Activated CD4-positive, CD25-positive, alpha-beta regulatory T cell treated with anti-CD3 and anti-CD28 coated beads, Interleukin-2, amount 50 U/mL, for 72 hours (primary cell): ENCODE measurements at places on chromosomes 3 and 15.

DNA sequence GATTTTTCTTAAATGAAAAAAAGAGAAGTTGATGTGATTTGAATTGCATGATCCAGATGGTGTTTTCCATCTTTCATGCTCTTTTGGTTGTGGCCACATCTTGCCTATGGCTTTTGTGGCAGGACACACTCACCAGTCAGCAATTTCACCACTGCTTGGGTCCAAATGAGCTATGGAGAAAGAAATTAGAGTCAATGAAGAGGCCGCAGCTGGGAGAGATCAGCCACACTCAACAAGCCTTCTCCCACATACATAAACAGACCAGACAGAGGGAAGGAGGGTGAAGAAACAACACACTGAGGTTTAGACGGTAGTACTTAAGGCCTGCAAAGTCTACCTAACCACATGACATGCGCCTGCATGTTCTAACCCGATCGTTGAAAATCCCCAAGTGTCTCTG, 110.7 kb upstream of the CDIN1 start:
- no peak for DNase-seq

DNA sequence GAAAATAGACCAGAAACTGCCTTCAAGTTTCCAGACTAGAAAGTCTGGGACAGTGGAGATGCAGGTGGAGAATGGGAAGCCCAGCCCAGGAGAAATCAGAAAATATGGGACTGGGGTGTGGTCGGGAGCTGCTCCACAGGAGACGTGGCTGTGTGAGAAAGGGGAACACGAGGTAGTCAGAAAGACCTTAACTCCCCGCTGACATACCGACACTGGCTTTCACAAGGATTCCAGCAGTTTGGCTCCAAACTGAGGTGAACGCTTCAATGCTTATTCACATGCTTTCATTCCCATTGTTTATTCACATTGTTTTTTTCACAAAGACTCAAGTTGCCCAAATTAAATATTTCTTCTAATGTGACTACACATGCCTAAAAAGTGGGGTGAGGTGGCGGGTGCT, 111.5 kb upstream of the SLCO3A1 start:
- no peak for DNase-seq

GRCh38 chr3:136789976-136790375, 28.9 kb upstream of the SLC35G2 start:
- no peak for DNase-seq

GRCh38 chr15:59583088-59583487, 28.5 kb upstream of the GCNT3 start:
- no peak for DNase-seq

- DNase-seq: no peak
Observed at GRCh38 chr3:133295199-133295901, 104.5 kb upstream of the BFSP2 start.

DNA sequence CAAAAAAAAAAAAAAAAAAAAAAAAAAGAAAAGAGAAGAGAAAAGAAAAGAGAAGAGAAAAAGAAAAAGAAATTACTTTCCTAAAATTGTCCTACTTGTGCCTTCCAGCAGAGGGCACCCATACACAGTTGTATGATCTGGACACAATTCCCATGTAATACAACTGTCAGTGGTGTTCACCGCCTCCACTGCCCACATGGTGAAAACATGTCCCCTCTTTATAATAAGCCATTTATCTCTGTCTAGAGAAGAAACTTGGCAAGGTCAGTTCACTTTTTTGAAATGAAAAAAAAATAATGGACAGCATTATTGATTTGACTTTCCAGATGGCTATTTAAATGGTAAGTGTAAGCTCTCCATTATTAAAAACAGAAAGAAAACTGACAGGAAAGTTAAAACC, 459.4 kb downstream of the GBE1 start:
- DNase-seq: no peak

DNA sequence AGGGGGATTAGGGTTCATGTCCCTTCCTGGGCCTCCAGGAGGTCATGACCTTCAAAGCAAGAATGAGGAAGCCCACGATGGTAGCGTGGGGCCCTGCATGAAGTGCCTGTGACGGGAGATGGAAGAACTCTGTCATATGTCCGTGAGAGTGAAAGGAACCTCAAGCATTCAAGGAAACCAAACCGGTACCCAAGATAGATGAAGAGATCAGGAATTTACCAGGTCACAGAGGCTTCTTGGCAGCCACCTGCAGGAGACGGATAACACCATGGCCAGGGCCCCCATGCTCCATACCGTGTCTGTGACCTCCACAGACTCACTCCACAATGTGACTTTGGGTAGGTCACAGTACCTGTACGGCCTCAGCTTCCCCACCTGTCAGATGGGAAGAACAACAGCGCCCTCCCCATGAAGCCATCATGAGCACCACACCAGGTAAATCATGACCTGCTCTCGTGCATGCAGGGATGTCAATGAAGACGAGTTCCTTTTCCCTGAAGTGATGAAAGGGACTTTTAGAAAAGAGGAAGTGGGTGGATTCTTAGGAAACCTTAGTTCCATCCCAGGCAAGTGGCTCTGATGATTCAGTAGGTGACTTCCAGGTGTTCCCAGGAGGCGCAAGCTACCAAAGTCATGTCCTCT, 23.3 kb upstream of the CYP11A1 start:
- no peak for DNase-seq

DNA sequence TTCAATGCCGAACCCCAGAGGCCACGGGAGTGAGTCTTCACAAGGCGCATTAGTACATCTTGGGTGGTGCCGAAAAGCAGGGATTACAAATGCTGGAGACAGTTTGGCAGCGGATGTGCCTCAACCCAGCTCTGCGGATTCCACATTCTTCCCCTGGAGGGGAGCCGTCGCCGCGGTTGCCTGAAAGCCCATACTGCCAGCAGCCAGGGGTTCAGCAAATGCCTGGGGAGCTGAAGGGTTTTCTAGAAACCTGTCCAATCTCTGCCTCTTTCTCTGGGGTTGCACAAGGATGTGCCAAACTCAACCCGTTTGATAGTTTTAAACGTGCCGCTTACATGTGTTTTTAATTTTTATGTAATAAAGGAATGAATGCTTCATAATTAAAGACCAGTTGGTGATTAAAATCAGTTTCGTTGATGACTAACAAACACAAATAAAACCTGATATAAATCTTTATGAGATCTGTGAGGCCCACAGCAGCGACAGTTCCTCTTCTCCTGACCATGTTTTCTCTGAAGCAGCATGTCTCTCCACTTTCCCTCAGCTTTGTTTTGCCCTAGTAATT, 74.6 kb upstream of the LEKR1 start:
- DNase-seq: no peak

DNA sequence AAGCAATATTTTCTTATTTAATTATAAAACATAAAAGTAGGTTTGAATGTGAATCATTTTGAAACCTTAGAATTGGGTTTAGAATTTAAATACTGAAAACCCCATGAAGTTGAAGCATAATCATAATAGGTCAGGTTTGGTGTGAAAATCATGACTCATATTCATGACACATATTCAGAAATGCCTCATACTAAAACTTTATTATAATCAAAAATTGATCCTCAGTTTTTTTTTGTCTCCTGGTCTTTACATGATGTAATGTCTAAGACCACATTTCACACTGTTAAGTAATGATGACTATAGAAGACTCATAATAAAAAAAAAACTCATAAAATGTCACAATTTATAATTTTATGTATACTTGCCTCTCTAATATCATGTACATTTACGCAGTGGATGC, 190.4 kb downstream of the FOXP1 start:
- no peak for DNase-seq

DNA sequence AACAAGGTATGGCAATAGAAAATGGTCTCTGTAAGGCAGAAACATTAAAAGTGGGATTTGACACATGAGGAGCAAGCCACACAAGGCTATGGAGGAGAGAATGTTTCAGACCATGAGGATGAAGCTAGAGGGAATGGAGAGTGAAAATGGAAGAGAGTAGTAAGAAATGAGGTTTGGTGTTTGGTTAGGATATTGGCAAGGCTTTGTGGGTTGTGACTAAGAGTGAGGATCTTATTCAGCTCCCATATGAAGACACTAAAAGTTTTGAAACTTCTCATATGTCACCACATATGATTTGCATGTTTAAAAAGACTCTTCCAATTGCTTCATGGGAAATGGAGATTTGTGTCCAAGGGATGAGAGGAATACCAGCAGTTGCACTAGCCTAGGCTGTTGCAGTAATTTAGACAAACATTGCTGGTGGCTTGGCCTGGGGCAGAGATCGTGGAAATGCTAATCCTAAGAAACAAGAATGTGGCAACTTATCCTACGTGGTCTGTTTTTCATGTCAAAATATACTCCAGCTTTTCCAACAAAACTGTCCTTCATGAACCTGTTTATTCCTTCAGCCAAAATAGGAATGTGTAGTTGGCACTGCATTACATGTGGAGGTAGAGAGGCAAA, 749.0 kb downstream of the PDCD6IP start:
- no peak for DNase-seq

GRCh38 chr3:126742057-126742456, 38.0 kb downstream of the CHCHD6 start:
- DNase-seq: no peak
